Activated CD4-positive, alpha-beta T cell treated with anti-CD3 and anti-CD28 coated beads, Interleukin-10, Interleukin-2, amounts not matched to agents 100 ng/mL and 50 ng/mL, durations not matched to agents 16 hours and 8 hours (primary cell): ENCODE measurements at places on chromosomes 3 and 15.

GRCh38 chr3:183634707-183635106 is 716 bp upstream of the KLHL24 start:
- peak; percentile 13 for DNase-seq

DNA sequence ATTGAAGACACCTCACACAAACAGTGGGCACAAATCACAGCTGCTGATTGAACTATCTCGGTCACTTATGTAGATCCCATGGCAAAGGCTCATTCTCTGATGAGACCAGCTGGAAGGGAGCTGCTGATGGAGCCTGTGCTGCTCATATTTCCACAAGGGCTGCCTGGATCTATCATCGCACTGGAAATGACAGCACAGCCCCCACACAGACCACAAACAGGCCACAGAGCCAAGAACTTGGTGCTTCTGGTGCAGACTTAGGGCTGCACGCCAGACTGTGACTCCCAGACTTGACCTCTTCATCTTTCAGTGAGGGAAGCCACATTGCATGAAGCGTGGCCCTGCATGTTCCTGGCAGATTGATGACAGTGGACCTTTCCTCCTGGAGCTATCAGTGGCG is 197.6 kb downstream of the MINAR1 start:
- no peak for DNase-seq

- DNase-seq = peak; percentile 67
Observed at GRCh38 chr3:185308126-185308754, 54.4 kb upstream of the EHHADH start.

DNA sequence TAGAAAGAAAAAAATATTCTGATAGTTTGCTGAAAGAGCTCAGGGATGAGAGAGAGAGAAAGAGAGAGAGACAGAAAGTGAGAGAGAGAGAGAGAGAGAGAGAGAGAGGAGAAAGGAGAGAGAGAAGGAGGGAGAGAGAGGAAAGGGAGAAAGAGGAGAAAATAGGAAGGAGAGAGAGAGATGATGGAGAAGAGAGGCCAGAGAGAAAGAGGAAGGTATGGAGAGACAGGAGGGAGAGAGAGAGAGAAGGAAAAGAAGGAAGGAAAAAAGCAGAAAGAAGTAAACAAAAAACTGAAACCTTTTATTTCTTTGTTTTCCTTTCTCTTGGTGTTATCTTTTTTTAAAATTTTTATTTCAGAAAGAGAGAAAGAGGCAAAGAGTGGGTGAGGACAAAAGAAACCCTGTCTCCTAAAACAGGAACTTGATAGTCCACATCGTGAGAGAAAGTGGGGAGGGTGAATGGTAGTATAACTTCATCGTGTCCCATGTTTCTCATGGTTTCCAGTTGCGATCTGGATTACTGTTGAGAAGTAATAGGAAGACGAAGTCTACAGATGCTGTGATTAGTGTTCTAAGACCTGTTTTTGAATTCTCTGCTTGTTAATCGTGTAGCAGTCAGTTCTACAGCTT is 279.7 kb downstream of the LPP start:
- DNase-seq = no peak

GRCh38 chr3:138943724-138944653 is 2.9 kb downstream of the FOXL2 start:
- DNase-seq = no peak
